ENCODE measurements at places on chromosomes 6 and 20. TPM values are rescaled to one million over a fixed set of nuclear protein-coding genes. Genes with fewer than 3 reads are reported as not detected.

DNA sequence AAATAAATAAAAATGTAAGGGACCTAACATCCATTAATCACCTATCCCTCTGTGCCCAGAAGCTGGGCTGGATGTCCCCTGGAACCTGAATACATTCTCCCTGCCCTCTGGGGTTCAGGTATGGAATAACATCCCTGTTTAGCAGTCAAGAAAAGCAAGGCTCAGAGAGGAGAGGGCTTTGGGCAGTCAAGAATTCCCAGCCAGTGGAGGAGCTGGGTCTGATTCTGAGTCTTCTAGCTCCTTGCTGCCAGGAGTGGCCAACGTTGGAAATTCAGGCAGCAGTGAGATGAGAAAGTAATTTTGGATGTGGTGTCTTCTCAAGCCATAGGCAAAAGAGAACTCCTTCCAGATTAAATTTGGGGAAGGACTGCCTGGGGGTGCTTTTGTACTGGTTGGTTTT, 42.6 kb upstream of the ZNFX1 start:
- H3K27ac ChIP-seq = no peak overlapping the region
- peaks cover 11% of the 10 kb centered on the region for H3K4me1 ChIP-seq
- peak; percentile 74 for DNase-seq
- H3K27me3 ChIP-seq = peaks cover 55% of the 10 kb centered on the region

DNA sequence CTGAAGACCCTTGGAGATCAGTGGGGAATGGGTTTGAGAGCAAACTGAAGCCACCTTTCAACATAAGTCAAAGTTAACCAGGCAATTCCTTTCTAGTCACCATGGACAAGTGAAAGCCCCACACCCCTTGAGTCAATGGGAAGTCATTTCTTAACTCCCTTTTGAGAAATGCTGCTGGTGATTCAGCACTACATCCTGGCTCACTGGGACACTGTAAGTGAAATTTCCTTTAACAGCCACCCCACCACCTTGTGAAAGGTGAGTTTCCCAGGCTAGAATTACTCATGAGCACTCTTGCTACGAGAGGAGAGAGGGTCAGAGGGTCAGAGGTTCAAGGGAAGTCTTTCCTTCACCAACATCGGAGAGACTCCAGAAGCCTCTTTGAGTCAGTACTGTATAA, 93.3 kb upstream of the MARCKS start:
- H3K27ac ChIP-seq = no peak overlapping the region

DNA sequence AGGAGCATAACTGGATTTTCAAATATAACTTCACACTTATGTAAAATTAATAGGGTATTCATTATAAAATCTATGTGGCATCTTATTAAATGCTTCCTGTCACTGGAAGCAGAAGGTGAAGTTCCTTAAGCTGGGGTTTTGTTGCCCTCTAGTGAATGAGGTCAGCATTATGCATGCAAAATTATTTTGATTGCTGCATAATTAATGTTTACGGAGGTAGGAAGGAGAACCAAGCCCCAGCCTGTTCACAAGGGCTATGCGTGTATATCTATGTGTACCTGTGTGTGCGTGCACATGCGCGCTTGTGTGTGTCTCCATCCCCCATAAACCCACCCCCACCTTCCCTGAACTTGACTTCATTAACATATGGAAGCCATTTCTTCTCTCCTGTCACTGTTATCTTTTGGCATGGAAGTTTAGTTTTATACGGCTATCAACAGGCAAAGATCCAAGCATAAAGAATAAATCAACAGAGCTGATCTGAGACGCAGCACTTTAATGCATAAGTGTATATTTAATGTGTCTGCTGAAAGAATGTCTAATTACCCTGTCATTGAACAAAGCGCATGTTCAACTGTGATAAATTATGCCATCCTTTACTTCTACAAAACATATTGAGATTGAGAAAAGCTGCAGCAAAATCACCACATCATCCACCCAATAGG, 90.2 kb upstream of the CDH4 start:
- peaks cover 23% of the 10 kb centered on the region for H3K27me3 ChIP-seq
- H3K4me3 ChIP-seq = no peak overlapping the region
- H3K36me3 ChIP-seq = no peaks in the 10 kb centered on the region

DNA sequence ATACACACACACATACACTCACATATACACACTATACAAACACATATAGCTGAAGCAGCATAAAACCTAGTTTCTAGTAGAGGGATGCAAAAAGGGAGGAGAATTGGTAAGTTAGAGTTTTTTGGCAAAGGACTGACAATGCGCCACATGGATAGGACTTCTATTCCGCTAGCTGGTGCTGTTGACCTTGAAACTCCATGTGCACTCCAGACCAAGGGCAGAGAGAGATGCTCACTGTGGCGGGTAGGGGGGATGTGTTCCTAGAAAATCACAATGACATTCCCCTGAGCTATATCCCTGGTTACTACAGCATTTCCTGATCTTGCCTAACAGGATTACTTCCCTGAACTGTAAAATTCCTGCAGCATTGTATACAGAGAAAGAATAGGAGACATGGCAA, 19.2 kb downstream of the MICA start:
- no peaks in the 10 kb centered on the region for H3K4me1 ChIP-seq
- no peaks in the 10 kb centered on the region for H3K36me3 ChIP-seq
- no peak overlapping the region for H3K27ac ChIP-seq
- no peaks in the 10 kb centered on the region for H3K27me3 ChIP-seq
- no peak for DNase-seq

DNA sequence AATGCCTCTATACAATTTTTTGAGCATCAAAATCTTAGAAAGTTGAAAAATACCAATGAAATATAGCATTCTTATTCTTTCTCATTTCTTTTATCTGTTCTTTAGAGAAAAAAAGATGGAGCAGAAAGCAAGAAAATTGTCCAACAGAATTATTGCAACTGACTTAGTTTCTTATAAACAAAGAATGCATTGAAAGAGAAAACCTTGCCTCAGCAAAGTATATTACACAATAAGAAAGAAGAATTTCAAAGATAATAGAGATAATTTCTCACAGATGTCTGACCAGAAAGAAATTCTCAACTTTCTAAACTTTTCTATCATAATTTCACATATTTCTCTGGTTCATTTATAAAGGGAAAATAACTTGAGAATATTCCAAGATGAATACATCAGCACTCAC, 47.0 kb upstream of the PRND start:
- H3K27me3 ChIP-seq = no peaks in the 10 kb centered on the region
- H3K4me1 ChIP-seq = peaks cover 7% of the 10 kb centered on the region
- H3K4me3 ChIP-seq = no peak overlapping the region
- H3K27ac ChIP-seq = no peak overlapping the region

DNA sequence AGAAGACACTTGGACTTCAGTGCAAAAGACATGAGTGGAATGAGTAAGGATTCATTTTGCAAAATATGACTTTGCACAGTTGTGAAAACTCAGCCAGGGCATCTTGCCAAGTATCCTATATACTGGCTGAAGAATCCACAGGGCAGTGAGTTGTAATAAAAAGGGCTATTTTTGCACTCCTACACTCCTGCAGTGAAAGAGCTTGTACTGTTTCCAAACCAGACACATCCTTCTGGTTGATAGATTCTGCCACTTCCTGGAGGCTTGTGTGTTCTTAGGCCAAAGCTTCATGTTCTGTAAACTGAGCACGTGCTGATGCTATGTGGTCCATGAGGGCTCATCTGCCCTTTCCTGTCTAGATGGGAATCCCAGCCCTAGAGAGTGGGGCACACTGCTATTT, 34.9 kb downstream of the GMPR start:
- no peaks in the 10 kb centered on the region for H3K36me3 ChIP-seq
- no peak overlapping the region for H3K4me3 ChIP-seq
- DNase-seq = no peak
- H3K27ac ChIP-seq = no peak overlapping the region

DNA sequence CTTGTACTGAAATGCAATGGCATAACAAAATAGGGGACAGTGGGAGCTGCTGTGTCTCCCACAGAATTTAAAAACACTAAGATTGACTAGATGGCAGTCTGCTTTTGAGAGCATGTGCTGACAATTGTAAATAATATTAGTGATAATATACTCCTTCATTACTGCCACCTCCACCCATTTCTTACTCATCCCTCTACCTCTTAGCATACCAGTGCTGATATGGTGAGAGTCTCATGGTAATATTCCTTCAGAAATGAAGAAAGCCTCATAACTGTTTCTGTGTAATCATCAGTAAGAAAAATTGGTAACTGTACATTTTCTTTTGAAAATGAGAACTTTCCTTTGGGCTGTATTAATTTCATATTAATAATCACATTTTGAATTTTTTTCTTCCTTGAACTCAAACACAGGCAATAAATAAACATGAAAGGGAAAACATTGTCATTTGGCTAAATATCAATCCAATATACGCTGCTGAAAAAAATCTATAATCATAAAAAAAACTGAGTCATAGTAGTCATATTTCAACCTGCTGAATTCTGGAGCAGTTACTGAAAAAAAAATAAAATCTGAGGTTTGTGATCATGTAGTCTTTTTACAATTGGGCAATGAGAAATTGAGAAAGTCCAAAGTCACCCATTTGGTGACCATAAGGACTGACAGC, 34.6 kb downstream of the FAM83B start:
- no peaks in the 10 kb centered on the region for H3K27me3 ChIP-seq
- no peak overlapping the region for H3K27ac ChIP-seq
- no peak overlapping the region for H3K4me3 ChIP-seq
- peaks cover 9% of the 10 kb centered on the region for H3K4me1 ChIP-seq
- no peaks in the 10 kb centered on the region for H3K36me3 ChIP-seq

DNA sequence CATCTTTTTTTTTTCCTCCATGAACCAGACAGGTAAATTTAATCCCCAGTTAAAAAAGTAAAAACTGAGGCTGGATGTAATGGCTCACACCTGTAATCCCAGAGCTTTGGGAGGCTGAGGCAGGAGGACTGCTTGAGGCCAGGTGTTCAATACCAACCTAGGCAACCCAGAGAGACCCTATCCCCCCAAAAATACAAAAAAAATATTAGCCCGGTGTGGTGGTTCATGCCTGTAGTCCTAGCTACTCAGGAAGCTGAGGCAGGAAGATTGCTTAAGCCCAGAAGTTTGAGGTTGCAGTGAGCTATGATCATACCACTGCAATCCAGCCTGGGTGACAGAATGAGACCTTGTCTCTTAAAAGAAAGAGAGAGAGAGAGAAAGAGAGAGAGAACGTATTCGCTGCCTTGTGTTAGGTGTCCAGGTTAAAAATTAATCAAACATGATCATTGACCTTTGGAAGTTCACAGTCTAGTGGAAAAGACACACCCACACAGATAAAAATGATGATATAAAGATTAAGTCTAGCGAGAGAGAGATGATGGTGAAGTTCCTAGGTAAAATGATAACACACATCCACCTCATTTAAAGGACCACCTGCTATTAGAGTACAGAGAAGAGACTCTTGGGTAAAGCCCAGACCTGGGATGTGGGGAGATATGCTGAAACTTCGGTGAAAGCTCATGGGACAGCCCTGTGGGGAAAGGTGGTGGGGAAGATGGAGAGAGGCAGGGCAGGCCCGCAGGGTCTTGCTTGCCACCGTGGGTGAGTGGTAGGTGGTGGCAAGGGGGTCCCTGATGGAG, 4.8 kb upstream of the NHSL1 start:
- H3K36me3 ChIP-seq = no peaks in the 10 kb centered on the region
- H3K27me3 ChIP-seq = no peaks in the 10 kb centered on the region
- H3K27ac ChIP-seq = no peak overlapping the region
- peaks cover 45% of the 10 kb centered on the region for H3K4me1 ChIP-seq
- H3K4me3 ChIP-seq = no peak overlapping the region

DNA sequence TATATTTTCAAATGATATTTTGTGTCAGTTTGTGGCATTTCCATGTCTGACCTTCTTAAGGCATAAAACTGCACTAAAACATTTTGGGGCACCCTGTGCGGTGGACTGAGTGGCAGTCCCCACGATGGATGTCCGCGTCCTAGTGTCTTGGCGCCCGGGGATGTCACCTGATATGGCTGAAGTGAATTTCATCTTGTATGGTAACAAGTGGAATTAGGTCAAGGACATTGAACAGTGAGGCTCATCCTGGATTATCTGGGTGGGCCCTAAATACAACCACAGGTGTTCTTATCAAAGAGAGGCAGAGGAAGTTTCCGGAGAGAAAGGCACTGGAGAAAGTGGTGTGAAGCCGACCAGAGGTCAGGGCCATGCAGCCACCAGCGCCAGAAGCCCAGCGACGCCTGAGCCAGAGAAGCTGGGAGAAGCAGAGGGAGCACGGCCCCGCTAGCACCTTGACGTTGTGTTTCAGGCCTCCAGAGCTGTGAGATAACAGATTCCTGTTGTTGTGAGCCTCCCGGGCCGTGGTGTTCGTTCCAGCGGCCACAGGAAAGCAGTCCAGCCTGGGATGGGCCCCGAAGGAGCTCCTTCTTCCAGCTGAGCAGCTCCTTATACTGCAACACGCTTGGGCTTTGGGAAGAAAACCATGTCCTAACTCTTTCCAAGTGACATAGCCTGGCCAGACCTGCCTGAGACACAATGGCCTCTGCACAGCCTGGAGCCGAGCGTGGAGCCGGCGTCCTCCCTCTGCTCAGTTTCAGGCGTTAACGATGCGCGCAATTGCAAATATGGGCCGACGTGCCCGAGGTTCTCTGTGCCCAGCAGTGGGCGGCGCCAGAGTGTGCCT, 22.5 kb downstream of the THBS2 start:
- DNase-seq = no peak
- no peak overlapping the region for H3K27ac ChIP-seq
- H3K36me3 ChIP-seq = no peaks in the 10 kb centered on the region
- H3K4me3 ChIP-seq = no peak overlapping the region
- H3K27me3 ChIP-seq = no peaks in the 10 kb centered on the region

DNA sequence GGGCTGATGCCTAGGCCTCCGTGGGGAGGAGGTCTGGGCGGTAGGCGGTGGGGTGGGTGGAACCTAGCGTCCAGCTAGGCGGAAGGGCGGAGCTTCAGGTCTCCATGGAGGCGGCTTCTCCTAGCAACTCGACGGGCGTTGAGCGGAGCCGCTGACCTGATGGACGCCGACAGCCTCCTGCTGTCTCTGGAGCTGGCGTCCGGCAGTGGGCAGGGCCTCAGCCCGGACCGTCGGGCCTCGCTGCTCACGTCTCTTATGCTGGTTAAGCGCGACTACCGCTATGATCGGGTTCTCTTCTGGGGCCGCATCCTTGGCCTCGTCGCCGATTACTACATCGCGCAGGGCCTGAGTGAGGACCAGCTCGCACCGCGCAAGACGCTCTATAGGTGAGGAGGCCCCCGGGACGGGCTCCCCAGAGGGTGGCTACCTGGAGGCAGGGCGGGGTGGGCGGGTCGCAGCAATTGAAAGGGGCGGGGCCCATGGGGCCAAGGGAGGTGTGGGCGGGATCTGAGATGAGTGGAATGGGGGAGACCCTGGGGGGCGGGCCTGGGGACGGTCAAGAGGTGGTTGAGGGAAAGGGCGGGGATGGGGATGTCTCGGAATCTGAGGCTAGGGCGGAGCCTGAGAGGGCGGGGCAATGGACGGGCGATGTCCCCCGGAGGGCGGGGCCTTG, at the start of gene RSPH9:
RSPH9 (plus strand) TSS at position 97 of the 673 bp plus-strand sequence; CDS start at position 160, 63 bp downstream.
- no peaks in the 10 kb centered on the region for H3K27me3 ChIP-seq
- peak; percentile 97 for DNase-seq
- peak within 1 kb of the TSS; percentile 40 for H3K27ac ChIP-seq
- peak within 1 kb of the TSS; percentile 58 for H3K4me3 ChIP-seq
- H3K4me1 ChIP-seq = peaks cover 5% of the 10 kb centered on the region
- peaks cover 10% of the 10 kb centered on the region for H3K36me3 ChIP-seq

Gene CFAP61
- not detected for total RNA-seq

Gene HEY2
- total RNA-seq = 1.1 TPM

Gene PLAGL1
- total RNA-seq = 5.6 TPM

Gene CLVS2
- total RNA-seq = 1.8 TPM

Gene SLC26A8
- 0.25 TPM for total RNA-seq

Gene HDGFL1
- not detected for total RNA-seq

Gene PRICKLE4
- total RNA-seq = 1.1 TPM

Gene AK9
- total RNA-seq = 7.2 TPM
